ENCODE measurements at places on chromosomes 5 and 9.

DNA sequence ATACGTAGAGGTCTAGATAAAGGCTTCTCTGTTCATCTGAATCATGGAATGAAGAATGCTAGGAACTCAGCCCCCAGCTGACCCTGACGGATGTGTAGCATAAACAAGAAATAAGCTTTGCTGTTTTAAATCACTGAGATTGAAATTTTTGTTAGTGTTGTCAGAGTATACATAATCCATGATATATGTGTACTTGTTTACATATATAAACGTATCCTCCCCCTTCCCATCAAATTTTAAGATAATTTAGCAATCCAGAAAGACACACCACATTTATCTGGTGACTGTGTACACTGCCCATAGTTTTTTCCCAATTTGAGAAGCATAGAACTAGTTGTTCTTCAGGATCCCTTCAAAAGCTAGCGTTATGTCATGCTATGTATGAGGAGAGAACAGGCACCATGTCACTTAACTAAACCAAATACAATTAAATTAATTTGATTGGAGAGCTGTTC lies 80.8 kb upstream of the OSMR start:
- no peak for DNase-seq

GRCh38 chr5:133398646-133399101 lies 213.7 kb downstream of the FSTL4 start:
- DNase-seq = no peak

GRCh38 chr5:68396722-68397121 lies 181.2 kb downstream of the PIK3R1 start:
- DNase-seq = no peak

- DNase-seq = no peak
Observed at GRCh38 chr9:9521033-9521779, 1091.6 kb downstream of the PTPRD start.

- DNase-seq = no peak
Observed at GRCh38 chr5:160492565-160492964, 70.9 kb downstream of the PTTG1 start.

- DNase-seq = no peak
Observed at GRCh38 chr9:28365020-28365640, 791.8 kb upstream of the C9orf72 start.

GRCh38 chr5:131221888-131222287 lies 42.0 kb upstream of the CDC42SE2 start:
- DNase-seq = no peak

All from G401 (cell line).